Activated CD4-positive, alpha-beta T cell treated with anti-CD3 and anti-CD28 coated beads for 48 hours (primary cell): ENCODE measurements at places on chromosomes 1 and 21.

- no peak for DNase-seq
Observed at GRCh38 chr1:207172321-207172720, 68.3 kb downstream of the C4BPA start.

DNA sequence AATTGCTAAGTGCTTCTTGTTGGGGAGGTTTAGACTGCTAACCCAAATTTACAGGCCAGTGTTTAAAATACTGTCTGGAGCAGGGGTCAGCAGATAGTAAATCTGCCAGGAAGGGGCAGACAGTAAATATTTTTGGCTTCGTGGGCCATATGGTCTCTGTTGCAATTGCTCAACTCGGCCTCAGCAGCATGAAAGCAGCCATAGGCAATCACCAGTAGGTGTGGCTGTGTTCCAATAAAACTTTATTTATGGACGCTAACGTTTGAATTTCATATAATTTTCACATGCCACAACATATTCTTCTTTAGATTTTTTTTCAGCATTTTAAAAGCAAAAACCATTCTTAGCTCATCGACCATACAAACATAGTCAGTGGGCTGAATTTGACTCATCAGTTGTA is 172.7 kb downstream of the BRINP2 start:
- no peak for DNase-seq

GRCh38 chr1:234925440-234926263 is 203.0 kb downstream of the TOMM20 start:
- no peak for DNase-seq

GRCh38 chr1:61375082-61375880 is 292.9 kb downstream of the NFIA start:
- no peak for DNase-seq

DNA sequence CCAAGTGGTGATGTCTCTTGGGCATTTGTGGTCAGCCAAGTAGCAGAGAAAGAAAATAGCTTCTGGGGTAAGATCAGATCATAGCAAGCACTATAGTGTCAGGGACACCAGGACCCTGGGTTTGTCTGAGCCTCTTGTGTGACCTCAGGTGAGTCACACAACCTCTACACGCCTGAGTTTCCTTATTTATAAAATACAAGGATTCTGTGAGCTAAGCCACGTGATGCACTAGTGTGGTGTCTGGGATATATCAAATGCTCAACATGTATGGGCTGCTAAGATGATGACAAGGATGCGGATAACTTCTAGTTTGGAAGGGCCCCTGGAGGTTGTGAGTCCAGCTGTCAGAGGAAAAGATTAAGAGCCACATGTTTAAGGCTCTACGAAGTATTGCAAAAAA is 24.5 kb upstream of the ZNF436 start:
- DNase-seq: no peak

DNA sequence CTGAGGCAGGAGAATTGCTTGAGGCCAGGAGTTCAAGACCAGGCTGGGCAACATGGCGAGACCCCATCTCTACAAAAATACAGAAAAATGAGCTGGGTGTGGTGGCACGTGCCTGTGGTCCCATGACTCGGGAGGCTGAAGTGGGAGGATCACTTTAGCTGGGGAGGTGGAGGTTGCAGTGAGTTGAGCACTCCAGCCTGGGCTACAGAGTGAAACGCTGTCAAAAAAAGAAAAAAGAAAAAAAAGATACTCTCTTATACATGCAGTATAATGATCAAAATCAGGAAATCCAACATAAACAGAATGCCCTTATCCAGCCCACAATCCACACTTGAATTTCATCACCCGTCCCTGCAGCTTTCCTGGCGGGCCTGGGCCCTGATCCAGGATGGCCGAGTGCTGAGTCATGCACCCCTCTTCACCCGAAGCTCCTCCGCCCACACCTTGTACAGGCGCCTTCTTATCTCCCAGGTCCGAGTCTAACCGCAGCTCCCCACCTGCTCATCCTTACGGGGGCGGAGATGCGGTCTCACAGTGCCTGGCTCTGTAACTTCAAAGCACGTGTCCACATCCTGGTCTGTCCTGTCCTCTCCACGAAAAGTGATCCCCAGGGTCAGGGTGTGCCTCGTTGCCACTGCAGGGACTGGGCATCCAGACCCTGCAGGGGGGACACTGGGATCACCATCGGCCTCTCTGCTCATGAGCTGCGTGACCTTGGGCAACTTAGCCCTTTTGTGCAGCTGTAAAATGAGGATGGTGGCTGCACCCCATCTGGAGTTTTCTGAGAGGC is 120.2 kb upstream of the SLC45A1 start:
- peak; percentile 22 for DNase-seq

GRCh38 chr1:206535853-206536188 is 28.5 kb downstream of the RASSF5 start:
- DNase-seq: no peak

GRCh38 chr1:65254320-65255034 is 54.9 kb upstream of the DNAJC6 start:
- DNase-seq: peak; percentile 89

- DNase-seq: no peak
Observed at GRCh38 chr1:73635021-73635420, 563.0 kb downstream of the LRRIQ3 start.

DNA sequence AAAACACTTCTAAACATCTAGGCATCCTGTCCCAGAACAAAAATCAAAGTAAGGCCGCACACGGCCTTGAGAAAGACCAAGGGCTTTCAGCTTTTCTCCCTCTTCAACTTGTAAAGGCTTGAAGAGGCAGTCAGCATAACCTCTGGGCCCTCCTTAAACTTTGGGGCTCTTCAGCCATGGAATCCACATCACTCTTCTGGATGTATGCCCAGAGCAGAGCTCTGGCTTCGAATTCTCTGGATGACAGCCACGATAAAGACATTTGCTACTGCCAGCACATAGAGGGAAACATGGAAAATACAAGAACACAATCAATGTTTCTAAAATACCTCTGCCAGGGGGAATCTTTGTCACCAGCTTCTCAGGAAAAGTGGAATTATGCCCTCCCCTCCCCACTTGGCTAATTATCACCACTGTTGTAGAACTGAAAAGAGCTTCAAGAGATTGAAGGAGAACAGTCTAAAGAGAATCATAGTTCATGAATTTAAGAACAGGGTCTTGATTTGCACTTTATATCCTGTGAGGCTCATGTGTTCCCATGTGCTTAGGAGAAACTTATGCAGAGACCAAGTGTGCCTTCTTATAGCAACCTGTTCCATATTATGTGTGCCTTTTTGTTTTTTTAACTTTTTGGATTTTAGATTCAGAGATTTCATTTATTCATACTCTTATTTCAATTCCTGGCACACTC is 39.0 kb upstream of the DPT start:
- DNase-seq: no peak

DNA sequence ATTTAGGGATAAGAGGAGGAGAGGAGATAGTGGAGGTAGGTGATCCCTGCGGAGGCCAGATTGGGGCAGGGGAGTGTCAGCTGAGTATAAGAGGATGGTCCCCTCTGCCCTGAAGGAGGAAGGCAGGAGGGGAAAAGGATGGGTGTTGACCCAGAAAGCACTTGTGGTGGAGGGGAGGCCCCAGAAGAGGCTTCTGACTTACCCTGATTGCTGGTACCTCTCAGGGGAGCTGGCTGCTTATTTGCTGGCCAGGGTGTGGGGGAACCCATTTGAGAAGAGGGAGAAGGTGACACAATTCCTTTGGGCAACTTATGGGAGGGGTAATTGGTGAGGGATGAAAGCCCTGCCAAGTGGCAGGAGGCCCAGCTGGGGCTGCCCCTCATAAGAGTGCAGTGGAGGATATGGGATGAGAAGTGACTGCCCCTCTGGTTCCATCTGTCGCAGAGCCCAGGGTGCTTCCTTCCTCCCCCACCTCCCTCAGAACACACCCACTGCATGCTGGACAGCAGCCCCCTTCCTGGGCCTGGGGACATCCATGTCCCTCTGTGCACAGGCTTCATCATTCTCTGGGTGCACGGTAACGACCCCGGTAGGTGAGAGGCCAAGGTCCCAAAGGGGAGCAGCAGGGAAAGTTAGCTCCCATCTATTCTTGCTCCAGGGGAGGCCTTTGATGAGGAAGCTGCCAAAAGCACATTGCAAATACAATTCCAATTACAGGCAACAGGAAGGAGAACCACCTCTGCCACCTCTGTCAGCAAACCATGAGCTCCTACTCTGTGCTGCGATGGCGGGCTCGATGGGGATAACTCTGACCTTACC is 1.4 kb upstream of the PCSK9 start:
- no peak for DNase-seq

- no peak for DNase-seq
Observed at GRCh38 chr1:24657781-24658180, 14.7 kb downstream of the SRRM1 start.

GRCh38 chr1:156537027-156537426 is 35.3 kb downstream of the IQGAP3 start:
- no peak for DNase-seq

- DNase-seq: peak; percentile 69
Observed at GRCh38 chr21:41816583-41817165, 49.8 kb upstream of the RIPK4 start.

DNA sequence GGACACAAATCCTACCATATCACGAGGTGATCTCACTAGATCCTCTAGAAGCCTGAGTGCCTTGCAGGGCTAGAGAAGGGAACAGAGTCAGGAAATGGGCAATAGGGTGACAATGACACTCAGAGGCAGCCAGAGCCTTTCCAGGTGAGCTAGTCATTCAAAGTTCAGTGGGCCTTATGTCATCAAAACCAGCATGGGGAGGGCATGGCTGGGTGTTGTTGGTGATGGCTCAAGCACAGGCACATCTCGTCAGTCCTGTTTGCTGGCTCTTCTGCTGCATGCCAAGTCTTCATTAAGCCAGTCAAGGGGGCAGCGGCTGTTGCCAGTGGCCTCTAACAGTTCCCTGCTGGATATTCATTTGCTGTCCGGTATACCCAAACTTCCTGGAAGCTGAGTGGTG is 99.6 kb upstream of the USP24 start:
- DNase-seq: no peak

DNA sequence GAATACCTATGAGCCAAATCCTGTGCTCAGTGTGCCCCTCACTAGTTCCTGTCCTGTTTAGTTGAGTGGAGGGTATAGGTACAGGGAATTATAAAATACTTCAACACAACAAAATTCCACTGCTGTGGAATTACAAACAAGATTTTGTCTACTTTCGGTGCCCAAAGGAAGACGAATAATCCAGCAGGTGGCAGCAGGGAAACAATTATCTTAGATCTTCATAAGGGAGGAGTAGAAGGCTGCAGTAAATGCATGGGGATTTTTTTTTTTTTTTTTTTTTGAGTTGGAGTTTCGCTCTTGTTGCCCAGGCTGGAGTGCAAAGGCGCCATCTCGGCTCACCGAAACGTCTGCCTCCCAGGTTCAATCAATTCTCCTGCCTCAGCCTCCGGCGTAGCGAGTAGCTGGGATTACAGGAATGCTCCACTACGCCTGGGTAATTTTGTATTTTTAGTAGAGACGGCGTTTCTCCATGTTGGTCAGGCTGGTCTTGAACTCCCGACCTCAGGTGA is 2.0 kb upstream of the PIP5K1A start:
- peak; percentile 62 for DNase-seq

DNA sequence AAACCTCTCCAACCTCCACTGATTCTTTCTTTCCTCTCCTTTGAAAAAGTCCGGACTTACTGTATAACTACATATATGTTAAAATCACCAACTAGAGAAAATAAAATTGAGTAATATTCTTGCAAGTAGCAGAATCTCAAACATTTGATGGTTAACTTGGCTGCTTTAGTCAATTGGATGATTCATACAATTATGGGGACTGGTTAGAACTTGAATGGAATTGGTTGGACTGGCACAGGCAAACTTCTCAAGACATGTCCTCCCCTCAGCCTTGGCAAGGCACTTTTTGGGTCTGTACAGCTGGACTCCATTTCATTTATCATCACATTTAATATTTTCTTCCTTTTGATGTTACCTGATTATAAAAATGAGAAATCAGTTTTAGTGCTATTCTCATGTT is 6.5 kb downstream of the WLS start:
- DNase-seq: no peak

DNA sequence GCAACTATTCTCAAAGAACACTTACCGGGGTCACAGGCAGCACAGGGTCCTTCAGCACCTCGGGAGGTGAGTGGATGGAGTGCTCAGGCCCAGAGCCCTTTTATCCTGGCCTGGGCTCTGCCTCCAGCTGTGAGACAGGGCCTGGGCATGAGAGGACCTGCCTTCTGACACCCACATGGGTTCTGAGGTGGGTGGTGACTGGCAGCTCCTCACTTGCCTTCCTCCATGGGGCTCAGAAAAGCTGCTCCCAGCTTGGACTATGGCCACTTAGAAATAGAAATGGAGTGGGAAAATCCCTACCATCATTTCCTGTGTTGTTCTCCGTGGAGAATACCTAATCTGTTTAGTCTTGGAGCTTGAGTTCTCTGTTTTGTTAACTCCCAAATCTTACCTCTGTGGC is at the start of gene LCE1C:
Gene LCE1C, minus strand, starts transcription at position 76 of the 400 bp plus-strand sequence. CDS start 1,173 bp downstream, outside the sequence.
- no peak for DNase-seq

DNA sequence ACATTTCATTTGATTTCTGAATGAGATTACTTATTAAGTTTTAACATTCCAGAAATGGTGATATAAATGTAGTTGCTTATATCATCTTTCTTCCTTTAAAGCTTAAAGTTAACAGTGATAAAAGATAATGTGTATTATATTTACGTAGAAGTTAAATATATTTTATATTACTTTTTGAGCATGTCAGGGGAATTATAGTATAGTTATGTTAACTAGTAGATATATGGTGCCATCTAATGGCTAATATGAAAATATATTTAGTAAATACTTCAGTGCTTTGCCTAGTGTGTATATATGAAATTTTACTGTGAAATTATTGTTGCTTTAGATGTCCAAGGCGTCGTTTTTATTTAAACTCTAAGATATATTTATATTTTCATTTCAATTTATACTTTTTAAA is 51.5 kb downstream of the SYT14 start:
- DNase-seq: no peak

GRCh38 chr1:212531796-212532195 is 76.8 kb upstream of the ATF3 start:
- no peak for DNase-seq

GRCh38 chr1:116911188-116911553 is 1.5 kb downstream of the PTGFRN start:
- peak; percentile 19 for DNase-seq

- no peak for DNase-seq
Observed at GRCh38 chr1:170262276-170262939, 116.6 kb downstream of the NTMT2 start.

- DNase-seq: no peak
Observed at GRCh38 chr1:6922096-6922931, 137.1 kb downstream of the CAMTA1 start.
